ENCODE measurements at places on chromosomes 7 and 10. TPM values are rescaled to one million over a fixed set of nuclear protein-coding genes. Genes with fewer than 3 reads are reported as not detected.

Gene COL17A1
- not detected for total RNA-seq

GRCh38 chr7:112257073-112257472, 50.6 kb downstream of the ZNF277 start:
- no peak overlapping the region for H3K4me3 ChIP-seq
- H3K27ac ChIP-seq, result no peak overlapping the region
- DNase-seq, result no peak
- peaks cover 9% of the 10 kb centered on the region for H3K4me1 ChIP-seq

GRCh38 chr10:3852147-3852904, 67.3 kb upstream of the KLF6 start:
- peaks cover 2% of the 10 kb centered on the region for H3K36me3 ChIP-seq
- no peaks in the 10 kb centered on the region for H3K27me3 ChIP-seq
- no peak for DNase-seq

GRCh38 chr10:32341596-32341995, 5.4 kb downstream of the EPC1 start:
- H3K4me1 ChIP-seq, result peaks cover 46% of the 10 kb centered on the region
- no peak for DNase-seq
- no peak overlapping the region for H3K27ac ChIP-seq
- H3K36me3 ChIP-seq, result peaks cover 19% of the 10 kb centered on the region
- H3K4me3 ChIP-seq, result no peak overlapping the region
- no peaks in the 10 kb centered on the region for H3K27me3 ChIP-seq

DNA sequence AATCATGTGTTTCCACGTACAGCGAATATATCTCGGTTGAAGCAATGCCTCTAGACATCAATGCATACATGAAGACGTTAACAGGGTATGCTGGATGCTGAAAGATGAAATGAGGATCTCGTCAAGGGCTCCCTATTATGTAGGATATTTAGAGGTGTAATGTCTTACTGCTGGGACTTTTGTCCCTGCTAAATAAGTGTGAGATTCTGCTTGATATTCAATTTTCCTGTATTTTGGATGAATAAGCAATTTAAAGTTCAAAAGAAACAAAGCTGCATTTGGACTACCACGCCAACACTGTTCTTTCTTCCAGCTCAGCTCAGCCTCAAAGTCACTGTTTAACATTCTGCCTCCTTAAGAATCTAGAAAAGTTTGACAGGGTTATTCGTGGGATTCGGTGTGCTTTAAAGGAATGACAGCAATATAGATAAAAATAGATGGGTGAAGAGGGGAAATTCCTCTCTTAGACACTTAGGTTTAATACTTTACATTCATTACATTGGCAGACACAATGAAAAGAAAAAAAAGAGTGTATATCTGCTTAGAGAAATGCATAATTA, 110.1 kb upstream of the RHEB start:
- no peak overlapping the region for H3K4me3 ChIP-seq
- H3K27me3 ChIP-seq, result no peaks in the 10 kb centered on the region
- H3K27ac ChIP-seq, result no peak overlapping the region
- DNase-seq, result no peak

DNA sequence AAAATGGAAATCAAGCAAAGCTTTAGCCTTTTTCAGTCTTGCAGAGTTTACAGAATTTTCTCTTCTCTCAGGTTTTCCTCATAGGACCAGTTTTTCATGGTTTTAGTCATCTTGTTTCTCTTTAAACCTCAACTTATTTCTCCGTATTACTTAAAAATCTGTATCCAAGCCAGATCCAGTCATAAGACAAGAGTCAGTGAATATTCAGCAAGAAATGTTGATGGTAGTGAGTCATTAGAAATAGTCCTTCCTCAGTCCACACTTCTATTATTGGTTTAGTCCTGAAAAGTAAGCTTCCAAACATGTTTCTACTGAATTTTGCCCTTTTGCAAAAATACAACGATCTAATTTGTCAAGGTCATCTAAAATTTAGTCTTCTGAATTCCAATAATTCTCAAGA, 107.0 kb downstream of the VIM start:
- H3K4me1 ChIP-seq, result no peaks in the 10 kb centered on the region
- no peak overlapping the region for H3K4me3 ChIP-seq
- no peaks in the 10 kb centered on the region for H3K36me3 ChIP-seq
- no peak for DNase-seq

- H3K4me3 ChIP-seq, result no peak overlapping the region
- DNase-seq, result no peak
- peaks cover 2% of the 10 kb centered on the region for H3K27me3 ChIP-seq
- no peaks in the 10 kb centered on the region for H3K4me1 ChIP-seq
- H3K27ac ChIP-seq, result no peak overlapping the region
- H3K36me3 ChIP-seq, result no peaks in the 10 kb centered on the region
Measured at GRCh38 chr10:113326160-113327111, 226.4 kb upstream of the HABP2 start.

DNA sequence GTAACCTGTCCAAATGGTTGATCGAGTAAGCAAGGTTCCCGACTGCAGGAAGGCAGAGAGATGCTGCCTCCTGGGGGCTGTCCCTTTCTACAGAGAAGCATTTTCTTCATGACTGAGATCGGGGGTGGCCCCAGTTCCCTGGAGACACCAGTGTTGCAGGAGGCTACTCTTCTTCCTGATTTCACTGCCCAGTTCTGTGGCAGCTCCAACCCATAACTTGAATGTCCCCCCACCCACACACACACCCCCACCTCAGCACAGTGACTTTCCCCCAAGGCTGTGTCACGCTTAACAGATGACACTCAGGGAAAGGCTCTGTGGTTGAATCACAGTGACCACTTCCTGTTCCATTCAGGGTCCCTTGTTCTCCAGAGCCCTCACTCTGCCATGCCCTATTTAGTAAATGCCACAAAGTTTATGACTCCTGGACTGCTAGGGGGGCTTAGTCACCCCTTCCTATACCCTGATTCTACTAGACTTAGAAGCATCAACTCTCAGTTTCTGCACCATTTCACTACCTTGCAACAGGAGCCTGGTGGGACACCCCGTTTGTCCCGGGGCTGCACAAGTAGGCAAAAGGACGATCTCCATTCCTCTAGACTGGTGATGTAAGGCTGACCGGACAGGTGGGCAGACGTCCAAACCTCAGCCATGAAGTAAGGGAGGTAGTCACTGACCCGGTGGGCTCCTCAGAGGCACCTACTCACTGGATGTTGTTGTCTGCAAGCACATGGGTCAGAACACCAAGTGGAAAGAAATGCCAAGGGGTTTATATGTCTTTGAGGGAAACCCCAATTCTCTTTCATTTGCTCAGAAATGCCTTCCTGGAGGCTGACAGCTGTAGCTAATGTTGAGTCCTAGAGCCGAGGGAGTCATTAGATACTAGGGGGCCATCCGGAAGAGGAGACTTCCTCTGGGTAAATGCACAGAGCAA, 31.3 kb upstream of the SMC3 start:
- H3K36me3 ChIP-seq, result no peaks in the 10 kb centered on the region
- peaks cover 39% of the 10 kb centered on the region for H3K4me1 ChIP-seq
- peak overlapping the region; percentile 66 for H3K4me3 ChIP-seq
- peak overlapping the region; percentile 43 for H3K27ac ChIP-seq

DNA sequence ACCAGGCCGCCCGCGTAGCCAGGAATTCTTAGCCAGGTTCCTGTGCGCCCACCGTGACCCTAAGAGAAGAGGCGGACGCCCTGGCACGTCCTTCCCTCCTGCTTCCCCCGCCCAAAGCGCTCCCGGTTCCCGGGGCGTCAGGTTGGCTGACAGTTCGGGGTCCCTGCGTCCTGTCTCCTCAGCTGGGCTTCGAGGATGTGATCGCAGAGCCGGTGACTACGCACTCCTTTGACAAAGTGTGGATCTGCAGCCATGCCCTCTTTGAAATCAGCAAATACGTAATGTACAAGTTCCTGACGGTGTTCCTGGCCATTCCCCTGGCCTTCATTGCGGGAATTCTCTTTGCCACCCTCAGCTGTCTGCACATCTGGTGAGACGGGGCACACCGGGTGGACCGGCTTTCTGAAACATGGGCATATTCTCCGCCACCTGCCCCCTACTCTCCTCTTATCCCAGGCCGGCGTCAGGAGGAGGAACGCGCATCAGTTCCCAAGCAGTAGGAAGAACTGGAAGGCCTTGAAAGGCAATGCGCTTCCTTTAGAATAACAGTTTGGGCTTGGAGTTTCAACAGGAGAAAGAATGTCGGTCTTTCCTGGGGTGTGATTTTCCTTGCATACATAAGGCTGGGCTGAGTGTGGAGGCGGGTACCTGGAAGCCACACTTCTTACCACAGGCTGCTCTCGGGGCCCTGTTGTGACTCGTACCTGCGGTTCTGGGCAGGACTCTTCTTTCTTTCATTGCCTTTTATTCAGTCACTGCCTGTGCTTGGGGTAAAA, 728 bp downstream of the CAV2 start:
- H3K36me3 ChIP-seq, result no peaks in the 10 kb centered on the region
- H3K4me1 ChIP-seq, result peaks cover 9% of the 10 kb centered on the region

Measured in activated naive CD8-positive, alpha-beta T cell treated with anti-CD3 and anti-CD28 coated beads, Interleukin-2, amount 10 ng/mL, durations not matched to agents 7 days and 5 days (primary cell).